ENCODE measurements at places on chromosomes 13 and 19.

DNA sequence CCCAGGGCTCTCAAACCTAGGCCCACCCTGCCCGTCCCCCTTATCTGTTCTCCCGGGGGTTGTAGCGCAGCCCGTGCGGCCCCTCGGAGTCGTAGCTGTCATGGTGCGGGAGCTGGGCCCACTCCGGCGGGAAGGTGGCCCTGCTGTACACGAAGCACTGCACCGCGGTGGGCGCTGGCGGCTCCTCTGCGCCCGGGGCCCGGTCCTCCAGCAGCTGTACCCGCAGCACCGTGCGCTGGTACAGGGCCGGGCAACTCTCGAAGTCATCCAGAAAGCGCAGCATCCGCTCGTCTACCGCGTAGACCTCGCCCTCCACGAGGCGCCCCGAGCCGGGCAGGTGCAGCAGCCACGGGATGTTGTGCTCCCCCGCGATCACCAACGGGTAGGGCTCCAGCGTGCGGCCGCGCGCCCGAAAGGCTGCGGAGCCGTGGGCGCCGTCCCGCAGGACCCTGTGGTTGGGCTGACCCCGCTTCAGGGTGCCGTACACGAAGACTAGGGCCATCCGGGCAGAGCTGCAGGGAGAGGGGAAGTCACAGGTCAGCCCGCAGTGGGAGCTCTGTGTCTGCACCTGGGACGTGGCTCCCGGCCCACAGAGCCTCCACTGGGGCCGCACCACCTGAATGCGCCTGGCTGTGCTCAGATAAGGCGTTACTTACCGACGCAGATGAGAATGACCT, 56.4 kb downstream of the GGACT start:
- DNase-seq: no peak

- DNase-seq: no peak
Measured at GRCh38 chr19:57443121-57443696, 8.1 kb downstream of the ZNF749 start.

GRCh38 chr13:44389060-44389666, 15.5 kb downstream of the SERP2 start:
- DNase-seq: no peak

GRCh38 chr19:4389064-4389375, 11.3 kb downstream of the SH3GL1 start:
- no peak for DNase-seq

- no peak for DNase-seq
Measured at GRCh38 chr13:96783511-96783910, 210.8 kb downstream of the OXGR1 start.

DNA sequence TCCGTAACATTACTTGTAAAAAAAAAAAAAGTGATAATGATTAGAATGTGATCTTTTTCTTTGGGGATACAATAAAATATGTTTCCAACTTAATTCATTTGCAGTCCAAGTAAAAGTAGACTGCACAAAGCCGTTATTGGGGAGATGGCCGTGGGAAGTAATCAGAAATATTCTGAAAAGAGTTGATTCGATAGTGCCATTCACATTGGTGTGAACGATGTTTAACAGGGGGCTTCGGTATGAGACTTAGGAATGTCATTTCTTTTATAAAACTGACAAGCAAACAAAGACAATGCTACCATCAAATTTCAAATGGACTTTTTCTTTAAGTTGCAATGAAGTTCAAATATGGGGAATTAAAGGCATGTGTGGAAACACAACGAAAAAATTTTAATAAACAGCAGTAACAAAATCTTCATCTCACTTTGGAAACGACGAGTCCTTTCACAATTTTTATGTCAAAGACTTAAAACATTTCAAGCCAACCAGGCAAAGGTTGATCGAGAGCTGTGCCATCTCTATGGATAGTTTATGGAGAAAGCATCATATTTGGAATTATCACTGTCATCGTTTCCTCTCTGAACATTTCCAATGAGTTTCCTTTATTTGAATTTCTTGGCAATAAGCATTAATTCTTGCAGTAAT, 1.7 kb upstream of the ZIC5 start:
- DNase-seq: no peak

- no peak for DNase-seq
Measured at GRCh38 chr19:1069009-1069779, 2.2 kb downstream of the ARHGAP45 start.

- DNase-seq: no peak
Measured at GRCh38 chr13:113589251-113589960, 4.9 kb downstream of the TFDP1 start.

DNA sequence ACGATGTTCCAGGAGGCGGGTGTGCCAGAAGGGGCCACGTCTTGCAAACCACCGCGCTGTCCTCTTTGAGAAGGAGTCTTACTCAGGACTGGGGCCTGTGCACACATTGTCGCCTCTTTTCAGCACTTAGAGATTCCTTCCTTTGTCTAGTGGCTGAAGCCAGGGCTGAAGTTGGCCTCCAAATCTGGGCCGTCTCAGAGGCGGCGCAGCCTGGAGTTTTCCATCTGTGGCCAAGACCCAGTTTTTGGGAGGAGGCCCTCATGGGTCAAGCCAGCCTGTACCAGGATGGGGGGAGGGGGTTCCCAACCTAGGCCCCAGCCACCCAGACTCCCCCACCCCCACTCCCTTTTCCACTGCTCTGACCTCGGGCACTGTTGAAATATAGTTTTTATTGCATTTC, 11.8 kb downstream of the ANO8 start:
- no peak for DNase-seq

GRCh38 chr19:34676697-34677385, at the start of gene SCGB2B2:
TSS of gene SCGB2B2 (minus strand) at chr19:34677159. CDS start at chr19:34594563, 82,596 bp downstream.
- peak; percentile 77 for DNase-seq
